ENCODE measurements at places on chromosomes 3 and 15.

DNA sequence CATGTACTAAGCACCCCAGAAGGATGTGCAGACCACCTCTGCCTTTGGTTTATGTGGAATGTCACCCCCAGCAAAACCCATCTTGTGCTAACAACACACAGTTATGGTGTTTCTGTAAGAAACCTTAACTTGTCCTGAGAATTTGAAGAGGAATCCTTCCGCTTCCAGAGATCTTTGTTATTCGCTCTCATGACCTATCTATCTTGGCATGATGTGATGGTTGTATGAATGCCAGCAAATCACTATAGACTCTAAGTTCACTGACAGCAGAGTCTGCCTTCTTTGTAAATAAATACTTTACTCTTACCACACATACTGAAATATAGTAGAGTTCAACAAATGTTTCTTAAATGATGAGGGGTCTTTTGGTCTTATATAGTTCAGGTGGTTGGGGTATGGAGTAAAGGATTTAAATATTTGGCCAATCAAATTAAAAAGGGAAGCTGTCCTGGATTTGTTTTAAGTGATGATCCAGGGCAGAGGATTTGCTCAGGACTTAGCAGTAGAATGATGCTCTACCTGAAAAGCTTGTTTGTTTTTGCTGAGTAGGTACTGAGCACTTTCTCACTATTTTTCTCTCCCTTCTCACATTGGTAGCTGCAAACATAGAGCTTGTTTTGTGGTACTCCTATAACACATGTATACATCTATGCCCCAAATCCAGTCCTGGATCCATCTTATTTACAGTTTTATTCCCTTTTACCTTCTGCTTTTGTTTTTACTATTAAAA is 27.9 kb upstream of the RTP1 start:
- DNase-seq: no peak

DNA sequence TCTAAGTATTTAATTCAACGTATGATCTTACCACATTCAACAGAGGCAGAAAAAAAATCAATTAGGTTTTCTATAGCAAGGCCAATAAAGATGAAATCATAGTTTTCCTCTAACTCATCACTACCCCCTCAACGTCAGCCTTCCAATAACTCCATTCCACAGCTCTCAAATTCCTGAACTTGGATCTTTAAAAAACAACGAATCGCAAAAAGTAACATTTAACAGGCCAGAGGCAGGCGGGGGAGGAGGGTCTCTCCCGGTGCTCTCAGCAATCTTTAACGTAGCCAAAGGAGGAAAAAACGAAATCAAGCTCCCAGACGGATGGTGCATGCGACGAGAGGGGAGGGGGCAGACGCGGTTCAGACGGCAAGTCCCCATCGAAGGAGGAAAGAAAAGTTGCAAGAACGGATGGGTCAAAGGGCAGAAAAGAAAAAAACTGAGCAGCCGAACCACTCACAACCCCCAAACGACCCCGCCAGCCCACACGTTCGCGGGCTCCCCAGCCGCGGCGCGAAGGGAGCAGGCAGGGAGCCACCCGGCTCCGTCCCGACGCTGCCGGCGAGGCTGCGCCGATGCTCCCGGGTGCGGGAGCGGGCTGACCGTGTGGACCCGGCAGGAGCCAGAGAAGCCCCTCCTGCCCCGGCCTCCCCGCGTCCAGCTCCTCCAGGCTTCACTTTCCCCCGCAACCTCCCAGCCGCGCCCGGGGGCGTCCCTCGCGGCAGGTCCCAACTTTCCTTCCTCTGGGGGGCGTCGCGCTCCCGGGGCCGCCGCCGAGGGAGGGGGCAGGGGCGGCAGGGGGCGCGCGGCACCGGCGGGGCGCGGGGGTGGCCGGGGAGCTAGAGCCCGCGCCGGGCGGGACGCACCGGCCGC is 703 bp downstream of the PEAK1 start:
- DNase-seq: peak; percentile 29

DNA sequence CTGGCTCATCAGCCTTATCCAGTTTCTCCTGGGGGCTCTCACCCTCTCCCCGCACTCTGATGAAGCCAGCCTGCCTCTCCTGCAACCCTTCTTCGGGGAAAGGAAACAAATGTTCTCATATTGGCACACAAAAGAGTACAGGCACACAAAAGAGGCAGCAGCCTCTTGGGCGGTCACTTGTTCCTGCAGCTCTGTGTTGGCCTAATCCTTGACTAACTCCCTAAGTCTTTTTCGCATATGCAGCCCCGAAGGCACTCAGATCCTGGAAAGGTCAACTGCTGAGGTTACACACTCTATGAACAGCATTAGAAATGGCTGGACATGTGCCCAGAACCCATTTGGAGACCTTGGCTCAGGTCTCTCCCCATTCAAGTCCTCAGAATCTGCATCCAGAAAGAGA is 7.4 kb upstream of the CAMP start:
- peak; percentile 22 for DNase-seq

DNA sequence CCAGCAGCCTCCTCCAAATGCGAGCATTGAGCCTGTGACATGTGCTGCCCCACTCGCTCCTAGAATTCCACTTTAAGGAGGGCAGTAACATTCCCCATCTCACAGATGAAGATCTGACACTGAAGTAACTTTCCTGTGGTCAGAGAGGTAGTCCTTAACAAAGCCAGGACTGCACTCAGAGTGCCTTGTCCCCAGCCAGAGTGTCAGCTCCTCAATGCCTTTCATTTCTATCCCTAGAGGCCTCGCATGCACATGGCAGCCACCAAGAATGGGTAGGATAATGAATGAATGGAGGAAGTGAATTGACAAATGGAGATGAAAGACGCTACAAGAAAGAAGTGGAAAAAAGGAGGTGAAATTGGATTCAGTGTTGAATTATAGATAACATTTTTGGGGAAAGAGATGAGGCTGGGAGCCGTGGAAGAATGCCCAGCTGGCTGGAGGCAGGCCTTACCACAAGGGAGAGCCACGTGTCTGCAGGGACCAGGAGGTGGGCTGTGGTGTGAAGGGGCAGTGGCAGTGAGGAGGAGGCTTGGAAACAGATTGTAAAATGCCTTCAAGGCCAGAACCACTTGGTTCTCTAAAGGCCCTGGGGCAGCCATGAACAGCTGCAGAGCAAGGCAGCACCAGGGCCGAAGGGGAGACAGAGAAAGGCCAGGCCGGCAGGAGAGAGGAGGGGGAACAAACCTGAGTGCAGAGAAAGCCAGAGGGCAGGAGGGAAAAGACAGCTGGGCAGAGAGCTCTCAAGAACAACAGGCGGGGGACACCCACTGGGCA is 10.4 kb downstream of the CFAP92 start:
- DNase-seq: no peak

DNA sequence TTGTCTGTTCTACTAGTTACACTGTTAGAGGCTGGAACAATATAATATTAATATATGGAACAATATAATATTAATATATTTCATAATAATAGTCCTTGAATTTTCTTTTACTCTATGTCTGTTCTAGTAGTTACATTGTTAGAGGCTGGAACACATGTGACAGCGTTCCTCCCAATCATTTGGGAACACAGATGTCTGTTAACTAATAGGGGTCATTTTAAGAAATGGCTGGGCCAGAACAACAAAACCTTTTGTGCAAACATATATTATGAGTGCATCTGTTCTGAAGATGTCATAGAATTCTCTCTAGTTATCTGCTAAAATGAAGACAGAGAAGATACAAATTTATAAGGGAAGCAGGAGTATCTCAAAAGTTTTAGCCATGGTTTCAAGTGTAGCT is 114.0 kb upstream of the PDZRN3 start:
- no peak for DNase-seq

- no peak for DNase-seq
Measured at GRCh38 chr3:155972885-155973584, 102.6 kb downstream of the GMPS start.

DNA sequence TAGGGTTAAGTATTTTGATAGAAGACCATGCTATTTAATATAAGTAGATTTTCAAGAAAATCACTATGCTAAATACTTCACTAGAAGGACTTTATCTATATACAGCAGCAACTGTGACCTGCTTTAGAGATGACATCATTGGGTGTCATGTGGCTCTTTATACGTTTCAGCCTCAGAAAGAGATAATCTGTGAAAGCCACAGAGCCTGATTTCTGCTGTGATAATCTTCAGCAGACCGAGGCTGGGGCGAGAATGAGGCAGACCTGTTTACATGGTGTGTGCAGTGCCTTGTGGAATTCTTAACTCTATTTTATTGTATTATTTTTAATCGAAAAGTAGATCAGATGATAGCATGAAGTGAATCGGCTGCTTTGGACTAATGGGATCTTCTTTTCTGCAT is 471.2 kb downstream of the MFSD1 start:
- DNase-seq: no peak

GRCh38 chr3:39639344-39640236 is 169.8 kb upstream of the MYRIP start:
- DNase-seq: peak; percentile 92

DNA sequence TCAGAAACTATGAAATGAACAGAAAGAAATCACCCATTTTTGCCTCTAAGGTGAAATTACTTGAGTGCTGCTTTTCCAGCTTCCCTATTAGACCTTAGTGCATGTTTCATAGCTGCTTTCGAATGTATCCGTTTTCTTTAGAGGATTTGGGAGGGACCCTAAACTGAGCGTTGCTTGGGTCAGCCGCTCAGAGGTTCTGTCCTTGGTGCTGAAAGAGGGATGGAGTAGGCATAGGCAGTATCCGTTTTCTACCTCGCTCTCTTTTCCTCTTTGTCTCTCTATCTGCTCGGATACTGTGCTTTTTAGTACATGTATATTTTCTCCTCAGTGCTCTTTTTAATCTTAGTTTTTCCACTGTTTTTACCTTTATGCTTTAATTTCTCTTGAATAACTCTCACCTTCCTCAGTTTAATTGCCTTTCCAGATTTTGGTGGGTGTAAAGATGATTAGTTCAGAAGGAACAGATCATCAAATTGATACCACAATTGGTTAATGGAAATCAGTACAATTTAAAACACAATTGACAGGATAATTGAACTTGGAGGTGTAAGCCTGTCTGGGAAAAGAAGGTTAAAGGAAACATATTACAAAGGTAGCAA is at the start of gene DRD3:
Gene DRD3 (minus strand): TSS at position 283 of the 599 bp plus-strand sequence. CDS start 7,060 bp downstream, outside the sequence.
- DNase-seq: peak; percentile 37

DNA sequence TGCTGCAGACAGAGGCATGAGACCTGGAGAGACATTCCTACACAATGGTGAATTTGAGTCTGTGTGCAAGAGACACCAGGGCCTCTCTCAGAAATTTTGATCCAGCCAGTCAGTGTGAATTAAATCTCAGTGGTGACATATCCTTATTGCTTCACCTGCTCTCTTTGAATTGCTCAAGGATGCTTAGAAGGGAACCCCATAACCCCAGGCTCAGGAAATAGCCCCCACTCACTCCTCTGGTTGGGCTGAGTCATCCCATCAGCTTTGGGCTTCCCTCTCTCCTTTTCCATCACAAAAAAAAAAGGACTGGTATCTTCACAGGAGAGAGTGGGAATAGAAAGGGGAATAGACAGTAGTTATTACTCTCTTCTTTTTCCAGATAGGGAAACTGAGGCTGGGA is 33.0 kb upstream of the LARS2 start:
- DNase-seq: no peak

DNA sequence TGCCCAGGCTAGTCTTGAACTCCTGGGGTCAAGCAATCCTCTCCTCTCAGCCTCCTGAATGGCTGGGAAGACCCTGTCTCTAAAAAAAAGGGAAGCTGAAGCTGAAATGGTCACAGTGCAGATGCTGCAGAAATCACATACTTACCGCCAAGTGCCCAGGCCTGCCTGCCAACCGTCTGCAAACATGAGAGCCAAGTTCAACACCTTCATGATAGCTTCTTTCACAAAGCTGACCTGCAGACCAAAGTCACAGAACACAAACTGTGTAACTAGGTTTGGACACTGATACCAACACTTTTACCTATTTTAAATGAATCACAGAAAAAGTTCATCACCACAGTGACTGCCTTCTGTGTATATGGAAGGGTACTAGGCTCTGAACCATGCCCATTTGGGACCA is 22.8 kb upstream of the CYFIP1 start:
- no peak for DNase-seq

- no peak for DNase-seq
Measured at GRCh38 chr15:77305953-77306352, 114.0 kb downstream of the PEAK1 start.

- no peak for DNase-seq
Measured at GRCh38 chr3:54963641-54964040, 35.8 kb upstream of the LRTM1 start.

DNA sequence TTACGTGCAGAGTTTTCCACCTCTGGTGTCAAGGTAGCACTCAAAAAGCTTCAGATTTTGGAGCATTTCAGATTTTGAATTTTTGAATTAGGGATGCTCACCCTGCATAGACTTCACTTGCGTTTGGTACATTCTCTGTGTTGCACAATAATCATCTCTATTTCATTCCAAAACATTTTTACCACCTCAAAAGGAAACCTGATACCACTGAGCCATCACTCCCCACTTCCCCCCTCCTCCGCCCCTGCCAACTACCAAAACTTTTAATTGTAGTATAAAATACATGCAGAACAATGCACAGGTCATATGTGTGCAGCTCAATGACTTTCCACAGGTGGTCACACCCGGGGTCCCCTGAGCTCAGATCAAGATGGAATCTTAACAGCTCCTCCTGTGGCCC is 208.8 kb downstream of the SV2B start:
- DNase-seq: no peak

- DNase-seq: no peak
Measured at GRCh38 chr3:11323813-11324212, 51.6 kb downstream of the ATG7 start.

GRCh38 chr15:78797951-78798350 is 13.3 kb downstream of the ADAMTS7 start:
- no peak for DNase-seq

GRCh38 chr15:33915571-33916407 is 52.5 kb upstream of the CHRM5 start:
- DNase-seq: no peak

DNA sequence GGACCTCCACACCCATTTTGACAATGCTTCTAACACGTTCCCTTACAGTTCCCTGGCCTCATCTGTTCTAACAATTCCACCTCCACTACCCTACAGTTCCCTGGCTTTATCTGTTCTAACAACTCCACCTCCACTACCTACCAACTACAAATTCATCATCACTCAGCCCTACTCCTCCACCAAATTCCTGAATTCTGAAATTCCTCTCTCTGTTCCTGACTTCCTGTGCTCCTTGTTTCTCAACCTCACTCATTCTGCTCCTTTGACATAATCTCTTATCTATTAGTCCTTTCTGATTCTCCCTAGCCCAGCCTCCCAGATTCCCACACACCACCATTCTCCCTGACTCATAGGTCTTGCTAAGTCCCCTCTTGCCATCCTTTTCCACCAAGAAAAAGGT is 22.5 kb downstream of the UPK1B start:
- DNase-seq: no peak

DNA sequence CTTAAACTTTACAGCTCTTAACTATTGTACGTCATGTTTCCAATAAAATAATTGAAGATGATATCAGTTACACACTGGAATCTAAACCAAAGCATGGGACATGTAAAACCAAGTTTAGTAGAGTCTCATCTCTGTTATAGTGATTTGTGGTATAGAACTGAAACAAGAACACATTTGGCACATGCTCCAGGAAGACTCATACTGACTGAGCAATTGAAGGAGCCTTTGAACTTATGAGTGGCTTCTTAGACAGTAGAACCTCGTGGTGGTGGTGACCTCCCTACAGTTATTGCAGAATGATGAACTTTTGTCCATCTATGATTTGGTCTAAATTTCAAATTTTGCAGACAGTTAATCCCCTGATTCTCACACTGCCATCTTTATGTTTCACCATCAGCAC is 729.7 kb downstream of the ROBO1 start:
- DNase-seq: no peak

Data from ACHN (cell line).